ENCODE measurements at places on chromosomes 2 and 18. TPM values are rescaled to one million over a fixed set of nuclear protein-coding genes. Genes with fewer than 3 reads are reported as not detected.

Gene APOB
- 0.23 TPM for total RNA-seq

Gene AMER3
- total RNA-seq: not detected

Gene PID1
- 1.8 TPM for total RNA-seq

Gene FAM237A
- total RNA-seq: not detected

Gene CDKL4
- 1.1 TPM for total RNA-seq

Gene MAP4K3
- 30.9 TPM for total RNA-seq

Gene FN1
- 30,644 TPM for total RNA-seq

Gene IRS1
- total RNA-seq: 12.4 TPM

Gene RBM44
- total RNA-seq: 0.50 TPM

Gene MARCHF4
- 1.4 TPM for total RNA-seq

Data from chondrocyte (in vitro differentiated cells).